Activated T-helper 1 cell treated with Interleukin-2 at 50 U/mL for 16 hours (primary cell): ENCODE measurements at places on chromosomes 3 and 15.

- peak; percentile 78 for DNase-seq
Measured at GRCh38 chr3:51686512-51687215, 15.6 kb downstream of the TEX264 start.

DNA sequence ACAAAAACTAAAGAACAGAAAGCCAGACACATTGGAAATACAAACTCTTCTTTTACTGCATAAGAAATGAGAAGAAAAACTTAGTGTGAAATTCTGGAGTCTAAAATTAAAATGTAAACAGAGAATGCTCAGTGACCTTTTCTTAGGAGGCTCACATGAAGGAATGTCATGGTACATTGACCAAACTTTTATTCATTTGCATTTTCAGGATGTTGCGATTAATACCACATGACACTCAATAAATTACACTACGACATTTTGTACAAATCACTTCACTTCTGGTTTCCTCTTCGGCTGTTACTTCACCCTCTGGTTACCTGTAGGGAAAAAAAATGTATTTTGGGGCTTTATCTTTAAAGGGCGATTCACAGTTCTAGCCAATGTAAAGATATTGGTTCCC, 56.4 kb upstream of the ACTC1 start:
- DNase-seq, result no peak

- no peak for DNase-seq
Measured at GRCh38 chr3:44395714-44396113, 57.1 kb downstream of the TCAIM start.

DNA sequence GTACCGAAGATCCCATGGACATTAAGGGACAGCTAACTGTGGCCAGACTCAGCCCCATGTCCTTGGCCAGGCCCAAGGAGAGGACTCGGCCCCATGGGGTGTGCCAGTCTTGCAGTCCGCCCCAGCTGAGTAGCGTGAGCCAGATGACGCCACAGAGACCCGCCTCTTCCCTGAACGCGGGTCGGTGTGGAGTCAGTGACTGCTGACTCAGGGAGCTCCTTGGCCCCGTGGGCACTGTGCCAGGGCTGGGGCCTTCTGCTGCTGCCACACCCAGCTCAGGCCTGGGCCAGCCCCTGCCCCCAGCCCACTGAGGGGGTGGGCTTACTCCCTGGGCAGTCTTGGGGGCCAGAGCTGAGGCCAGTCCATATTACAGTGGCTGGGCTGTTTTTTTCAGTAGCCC, 52.8 kb downstream of the PLXNA1 start:
- no peak for DNase-seq

DNA sequence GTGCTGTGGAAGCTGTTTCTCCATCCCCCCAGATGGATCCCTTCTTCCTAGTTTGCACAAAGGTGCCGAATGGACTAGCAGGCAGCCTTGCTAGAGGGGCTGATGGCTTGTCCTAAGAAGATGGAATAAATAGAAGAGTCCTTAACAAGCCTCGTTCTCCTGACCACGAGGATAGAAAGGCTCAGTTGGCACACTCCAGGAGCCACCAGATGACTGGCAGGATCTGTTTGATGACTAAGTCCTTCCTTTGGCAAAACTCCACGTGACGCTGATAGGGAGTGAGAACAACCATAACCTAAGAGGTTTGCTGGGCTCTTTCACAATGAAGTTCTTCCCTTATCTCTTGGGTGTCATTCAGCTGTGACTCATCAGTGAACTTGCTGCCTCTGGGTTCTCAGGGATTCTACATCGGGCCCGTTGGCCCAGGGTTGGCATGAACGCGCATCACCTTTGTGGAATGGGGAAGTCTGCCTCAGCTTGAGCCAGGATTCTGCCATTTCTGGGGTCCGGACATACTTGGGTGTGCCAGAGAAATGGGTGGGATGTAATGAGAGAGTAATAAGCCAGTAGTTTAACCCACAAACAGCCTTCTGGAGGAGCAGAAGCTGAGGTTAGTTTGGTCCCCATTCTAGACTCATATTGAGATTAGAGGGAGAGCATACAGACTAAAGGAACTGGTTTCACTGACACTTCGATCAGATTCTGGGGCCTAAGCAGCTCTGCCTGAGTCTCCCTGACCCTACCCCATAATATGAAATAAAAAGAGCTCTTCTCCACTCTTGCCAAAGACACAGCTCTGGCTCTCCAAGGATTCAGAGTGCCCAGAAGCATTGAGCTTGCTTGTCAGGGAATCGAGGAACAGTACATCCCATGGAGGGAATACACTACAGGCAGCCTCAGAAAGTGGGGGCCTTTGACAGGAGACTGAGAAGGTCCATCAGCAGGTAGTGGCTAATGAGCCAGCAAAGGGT, 2.0 kb upstream of the MELTF start:
- no peak for DNase-seq

DNA sequence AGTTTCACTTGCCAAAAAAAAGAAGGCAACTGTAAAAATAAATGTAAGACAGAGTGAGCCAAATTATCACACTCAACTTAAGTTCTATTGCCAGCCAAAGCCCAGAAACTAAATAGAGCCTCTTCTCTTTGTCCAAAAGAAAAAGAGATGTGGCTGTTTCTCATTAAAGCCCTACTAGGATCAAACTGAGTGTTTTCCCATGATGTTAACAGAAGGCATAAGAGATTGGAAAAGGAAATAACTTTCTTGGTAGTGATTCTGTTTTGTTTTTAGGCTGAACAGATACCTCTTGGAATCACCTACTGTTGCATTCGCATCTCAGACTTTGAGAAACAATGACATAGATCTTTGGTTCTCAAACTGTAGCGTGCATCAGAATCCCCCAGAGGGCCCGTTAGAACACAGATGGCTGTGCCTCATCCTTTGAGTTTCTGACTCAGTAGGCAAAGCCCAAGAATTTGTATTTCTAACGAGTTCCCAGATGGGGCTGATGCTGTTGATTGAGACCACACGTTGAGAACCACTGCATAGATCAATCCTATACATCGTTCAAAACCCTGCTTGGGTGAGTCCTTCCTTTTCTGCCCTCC, 42.5 kb upstream of the SRGAP3 start:
- DNase-seq, result no peak

GRCh38 chr15:59904450-59905135, 99.5 kb upstream of the FOXB1 start:
- DNase-seq, result no peak

- no peak for DNase-seq
Measured at GRCh38 chr15:39230205-39230907, 350.5 kb upstream of the THBS1 start.

DNA sequence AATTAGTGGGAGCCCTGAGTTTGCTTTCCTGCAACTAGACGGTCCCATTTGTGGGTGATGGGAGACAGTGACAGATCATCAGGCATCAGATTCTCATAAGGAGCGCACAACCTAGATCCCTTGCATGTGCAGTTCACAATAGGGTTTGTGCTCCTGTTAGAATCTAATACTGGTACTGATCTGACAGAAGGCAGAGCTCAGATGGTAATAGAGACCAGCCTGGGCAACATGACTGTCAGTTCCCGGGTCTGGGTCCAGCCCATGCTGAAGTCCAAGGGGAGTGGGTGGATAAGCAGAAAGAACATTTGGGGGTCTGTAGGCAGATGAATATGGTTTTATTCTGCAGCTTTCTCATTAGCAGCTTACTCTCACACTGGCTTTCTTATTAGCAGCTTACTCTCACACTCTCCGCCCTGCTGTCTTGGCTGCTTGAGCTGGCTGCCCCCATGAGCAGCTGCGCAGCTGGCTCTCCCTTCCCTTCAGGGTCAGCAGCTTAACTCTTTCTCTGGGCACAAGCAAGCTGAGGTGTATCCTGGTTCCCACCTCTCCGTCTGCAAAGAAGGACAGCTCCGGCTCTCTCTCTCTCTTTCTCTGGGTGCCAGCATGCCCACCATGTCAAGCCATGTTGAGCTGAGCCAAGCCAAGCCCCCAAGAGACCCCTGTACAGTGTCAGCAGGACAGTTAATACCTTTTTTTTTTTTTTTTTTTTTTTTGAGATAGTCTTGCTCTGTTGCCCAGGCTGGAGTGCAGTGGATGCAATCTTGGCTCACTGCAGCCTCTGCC, 46.5 kb downstream of the KLHDC8B start:
- DNase-seq, result no peak

- DNase-seq, result no peak
Measured at GRCh38 chr3:119315600-119316312, 21.6 kb downstream of the ARHGAP31 start.

- DNase-seq, result no peak
Measured at GRCh38 chr3:37500518-37500917, 326.1 kb upstream of the LRRFIP2 start.

DNA sequence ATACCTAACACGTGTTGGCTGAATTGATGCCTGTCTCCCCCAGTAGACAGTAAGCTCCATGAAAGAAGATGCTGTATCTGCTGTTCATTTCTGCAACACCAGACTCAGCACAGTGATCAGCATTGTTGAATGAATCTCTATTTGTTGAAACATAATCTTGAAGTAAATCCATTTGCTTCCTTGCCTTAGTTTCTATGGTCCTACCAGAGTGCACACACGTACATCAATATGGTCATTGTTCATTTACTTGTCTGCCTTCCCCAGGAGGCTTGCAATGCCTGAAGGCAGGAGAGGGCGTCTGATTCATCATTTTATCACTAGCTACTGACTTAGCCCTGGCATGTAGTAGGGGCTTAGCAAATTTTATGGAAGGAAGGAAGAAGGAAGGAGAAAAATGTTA, 19.2 kb downstream of the RBP2 start:
- DNase-seq, result no peak

DNA sequence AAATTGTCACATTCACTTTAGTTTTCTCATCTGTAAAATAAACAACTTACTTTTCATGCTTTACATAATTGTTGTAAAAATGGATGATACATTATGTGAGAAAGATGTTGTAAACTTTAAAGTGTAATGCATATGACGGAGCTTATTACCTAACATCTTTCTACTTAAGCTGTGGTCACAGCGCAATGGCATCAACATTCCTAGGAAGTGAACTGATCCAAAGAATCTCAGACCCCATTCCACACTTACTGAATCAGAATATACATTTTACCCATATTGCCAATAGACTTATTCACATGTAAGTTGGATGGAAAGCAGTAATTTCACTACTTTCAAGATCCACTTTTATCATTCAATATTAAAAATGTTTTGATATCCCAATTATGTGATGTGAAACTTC, 497.5 kb downstream of the FGF12 start:
- DNase-seq, result no peak

DNA sequence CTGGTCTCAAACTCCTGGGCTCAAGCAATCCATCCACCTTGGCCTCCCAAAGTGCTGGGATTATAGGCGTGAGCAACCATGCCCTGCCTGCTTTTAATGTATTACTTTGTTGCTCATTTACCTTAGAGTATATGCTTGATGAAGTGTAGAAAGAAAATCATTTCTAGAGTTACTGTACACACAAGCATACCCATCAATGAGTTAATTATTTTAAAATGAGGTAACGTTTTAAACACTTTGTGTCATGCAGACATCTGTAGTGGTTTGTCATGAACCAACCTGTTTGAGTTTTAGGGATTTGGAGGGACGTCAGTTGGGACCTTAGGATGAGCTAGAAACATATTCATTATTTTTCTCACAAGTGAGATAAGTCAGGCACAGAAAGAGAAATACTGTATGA, 332.4 kb upstream of the IGF1R start:
- DNase-seq, result no peak
